Astrocyte (in vitro differentiated cells and primary cell): ENCODE measurements at places on chromosomes 4 and X. TPM values are rescaled to one million over a fixed set of nuclear protein-coding genes. Genes with fewer than 3 reads are reported as not detected.

DNA sequence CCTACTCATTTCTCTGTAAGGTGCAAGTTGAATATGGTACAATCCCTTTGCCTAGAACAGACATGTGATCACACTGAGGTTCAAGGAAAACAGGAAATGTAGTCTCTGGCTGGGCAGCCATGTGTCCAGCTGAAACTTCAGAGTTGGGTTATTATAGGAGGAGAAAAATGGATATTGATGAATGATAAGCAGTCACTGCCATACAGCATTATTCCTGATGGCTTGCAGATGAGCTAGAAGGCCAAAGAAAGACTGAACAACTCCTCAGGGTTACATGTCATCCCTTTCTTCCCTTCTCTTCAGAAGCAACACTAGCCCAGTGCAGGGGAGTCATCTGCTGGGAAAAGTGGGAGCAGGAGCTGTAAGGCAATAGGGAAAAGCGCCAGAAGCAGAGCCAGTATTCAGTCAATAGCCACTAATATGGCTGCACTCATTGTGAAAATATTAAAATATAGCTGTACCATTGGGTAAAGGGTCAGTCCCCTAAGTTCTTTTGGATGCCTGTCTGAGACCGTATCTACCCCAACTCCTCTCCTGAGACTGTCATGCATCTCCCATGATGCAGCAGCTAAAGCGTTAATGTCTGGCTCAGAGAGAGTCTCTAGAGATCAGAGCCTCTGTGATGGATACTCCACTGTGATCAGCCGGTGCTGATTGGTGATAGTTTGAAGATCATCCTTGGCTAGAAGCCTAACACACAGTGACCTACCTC lies 20.5 kb downstream of the PHOX2B start:
- H3K36me3 ChIP-seq = no peaks in the 10 kb centered on the region
- H3K27ac ChIP-seq = no peak overlapping the region
- peaks cover 14% of the 10 kb centered on the region for H3K27me3 ChIP-seq
- no peak overlapping the region for H3K4me3 ChIP-seq
- no peaks in the 10 kb centered on the region for H3K4me1 ChIP-seq

- DNase-seq = no peak
- H3K27ac ChIP-seq = no peak overlapping the region
- no peak overlapping the region for H3K4me3 ChIP-seq
- H3K4me1 ChIP-seq = no peaks in the 10 kb centered on the region
Measured at GRCh38 chr4:2713337-2713736, 42.8 kb downstream of the TNIP2 start.

DNA sequence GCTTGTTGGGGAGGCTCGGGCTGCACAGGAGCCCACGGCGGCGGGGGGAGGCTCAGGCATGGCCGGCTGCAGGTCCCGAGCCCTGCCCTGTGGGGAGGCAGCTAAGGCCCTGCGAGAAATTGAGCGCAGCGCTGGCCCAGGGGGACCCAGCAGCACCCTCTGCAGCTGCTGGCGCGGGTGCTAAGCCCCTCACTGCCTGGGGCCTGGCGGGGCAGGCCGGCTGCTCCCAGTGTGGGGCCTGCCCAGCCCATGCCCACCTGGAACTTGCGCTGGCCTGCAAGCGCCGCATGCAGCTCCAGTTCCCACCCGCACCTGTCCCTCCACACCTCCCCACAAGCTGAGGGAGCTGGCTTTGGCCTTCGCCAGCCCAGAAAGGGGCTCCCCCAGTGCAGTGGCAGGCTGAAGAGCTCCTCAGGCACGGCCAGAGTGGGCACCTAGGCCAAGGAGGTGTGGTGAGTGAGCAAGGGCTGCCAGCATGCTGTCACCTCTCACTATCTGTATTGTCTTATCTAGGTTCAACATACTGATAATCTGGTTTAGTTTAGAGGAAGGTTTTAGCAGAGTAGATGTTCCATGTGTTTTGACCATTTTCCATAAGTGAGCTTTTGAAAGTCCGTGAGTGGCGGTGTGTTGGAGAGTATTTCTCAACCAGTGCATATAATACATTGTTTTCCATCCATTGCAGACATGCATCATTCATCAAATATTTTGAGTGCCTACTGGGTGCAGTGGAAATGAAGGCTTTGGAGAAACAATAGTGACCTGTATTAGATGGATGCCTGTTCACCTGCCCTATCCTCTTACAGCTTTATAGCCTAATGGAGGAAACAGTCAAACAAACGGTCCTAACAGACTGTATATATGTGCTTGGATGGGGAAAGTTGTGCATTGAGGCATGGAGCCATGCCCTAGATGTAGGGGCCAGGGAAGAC lies 13.1 kb downstream of the PI4K2B start:
- H3K27ac ChIP-seq = no peak overlapping the region
- no peaks in the 10 kb centered on the region for H3K27me3 ChIP-seq
- H3K4me3 ChIP-seq = no peak overlapping the region
- DNase-seq = no peak
- no peaks in the 10 kb centered on the region for H3K36me3 ChIP-seq

GRCh38 chr4:15390494-15390893 lies 37.3 kb upstream of the C1QTNF7 start:
- H3K27me3 ChIP-seq = no peaks in the 10 kb centered on the region
- no peak overlapping the region for H3K27ac ChIP-seq
- H3K36me3 ChIP-seq = no peaks in the 10 kb centered on the region
- H3K4me3 ChIP-seq = no peak overlapping the region

DNA sequence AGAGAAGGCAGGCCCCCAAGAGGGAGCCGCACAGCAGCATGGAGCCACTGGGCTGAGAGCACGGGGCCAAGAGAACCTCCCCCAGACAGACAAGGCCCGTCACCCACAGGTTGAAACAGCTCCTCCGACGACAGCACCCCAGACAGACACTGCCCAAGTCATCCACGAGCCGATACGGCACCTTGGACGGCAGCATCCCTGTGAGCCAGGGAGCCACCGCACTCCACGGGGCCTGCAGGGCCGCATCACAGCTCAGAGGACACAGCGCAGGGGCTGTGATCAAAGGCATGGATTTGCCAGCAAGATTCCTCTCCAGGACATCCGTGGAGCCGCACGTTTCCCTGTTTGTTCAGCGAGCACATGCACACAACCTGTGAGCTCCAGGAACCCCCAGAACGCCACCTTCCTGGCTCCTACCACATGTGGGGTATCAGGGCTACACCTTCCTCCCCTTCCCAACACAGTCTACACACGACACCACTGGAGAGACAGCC lies 3.9 kb downstream of the CTBP1 start:
- DNase-seq = no peak
- no peak overlapping the region for H3K27ac ChIP-seq
- H3K36me3 ChIP-seq = no peaks in the 10 kb centered on the region
- peaks cover 22% of the 10 kb centered on the region for H3K4me1 ChIP-seq
- no peaks in the 10 kb centered on the region for H3K27me3 ChIP-seq

DNA sequence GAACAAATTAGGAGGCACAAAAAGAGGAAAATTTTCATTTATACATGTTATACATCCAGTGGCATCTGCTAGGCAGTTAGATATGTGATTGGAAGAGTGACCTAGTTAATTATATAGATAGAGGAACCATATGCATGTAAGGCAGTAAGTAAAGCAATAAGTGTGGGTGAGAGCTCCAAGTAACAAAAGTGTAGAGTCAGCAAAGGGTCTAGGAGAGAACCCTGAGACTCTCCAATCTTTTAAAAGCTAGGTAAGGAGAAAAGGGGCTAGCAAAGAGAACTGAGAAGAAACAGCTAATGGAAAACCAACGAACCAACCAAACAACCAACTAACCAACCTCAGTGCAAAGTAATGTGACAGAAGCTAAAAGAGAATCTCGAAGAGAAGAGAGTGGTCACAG lies 3.8 kb upstream of the CFAP299 start:
- no peaks in the 10 kb centered on the region for H3K36me3 ChIP-seq
- H3K4me3 ChIP-seq = no peak overlapping the region
- no peak for DNase-seq
- H3K4me1 ChIP-seq = peaks cover 6% of the 10 kb centered on the region

DNA sequence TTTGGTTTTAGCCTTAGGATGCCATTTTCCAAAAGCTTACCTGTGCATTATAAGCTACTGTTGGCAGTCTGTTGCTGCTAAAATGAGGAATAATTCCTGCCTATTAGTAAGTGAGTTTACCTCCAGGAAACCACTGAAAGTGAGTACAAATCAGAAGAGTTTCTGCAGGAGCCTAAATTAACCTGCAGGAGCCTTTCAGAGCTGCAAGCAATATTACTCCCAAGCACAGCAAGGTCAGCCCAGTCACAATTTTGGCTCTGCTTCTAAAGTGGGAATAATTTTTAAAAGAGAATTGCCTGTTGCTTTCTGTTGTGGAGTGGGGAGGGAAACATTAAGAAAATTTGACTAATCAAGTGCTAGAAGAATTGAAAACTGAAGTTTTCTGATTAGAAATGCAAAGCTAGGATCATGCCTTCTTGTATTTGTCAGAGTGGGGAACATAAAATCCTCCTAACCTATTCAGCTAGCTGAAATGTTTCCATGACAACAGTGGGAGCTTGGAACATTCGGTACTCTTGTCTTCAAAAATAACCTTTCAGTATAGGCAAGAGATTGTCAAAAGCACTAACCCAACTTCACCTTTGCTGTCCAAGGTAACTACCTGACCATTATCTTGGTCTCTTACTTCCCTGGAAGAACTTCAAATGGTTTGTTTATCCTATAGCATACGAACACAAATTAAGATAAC lies 193.2 kb downstream of the COMMD8 start:
- H3K27ac ChIP-seq = no peak overlapping the region
- H3K4me1 ChIP-seq = no peaks in the 10 kb centered on the region
- H3K27me3 ChIP-seq = no peaks in the 10 kb centered on the region
- H3K36me3 ChIP-seq = no peaks in the 10 kb centered on the region
- H3K4me3 ChIP-seq = no peak overlapping the region

DNA sequence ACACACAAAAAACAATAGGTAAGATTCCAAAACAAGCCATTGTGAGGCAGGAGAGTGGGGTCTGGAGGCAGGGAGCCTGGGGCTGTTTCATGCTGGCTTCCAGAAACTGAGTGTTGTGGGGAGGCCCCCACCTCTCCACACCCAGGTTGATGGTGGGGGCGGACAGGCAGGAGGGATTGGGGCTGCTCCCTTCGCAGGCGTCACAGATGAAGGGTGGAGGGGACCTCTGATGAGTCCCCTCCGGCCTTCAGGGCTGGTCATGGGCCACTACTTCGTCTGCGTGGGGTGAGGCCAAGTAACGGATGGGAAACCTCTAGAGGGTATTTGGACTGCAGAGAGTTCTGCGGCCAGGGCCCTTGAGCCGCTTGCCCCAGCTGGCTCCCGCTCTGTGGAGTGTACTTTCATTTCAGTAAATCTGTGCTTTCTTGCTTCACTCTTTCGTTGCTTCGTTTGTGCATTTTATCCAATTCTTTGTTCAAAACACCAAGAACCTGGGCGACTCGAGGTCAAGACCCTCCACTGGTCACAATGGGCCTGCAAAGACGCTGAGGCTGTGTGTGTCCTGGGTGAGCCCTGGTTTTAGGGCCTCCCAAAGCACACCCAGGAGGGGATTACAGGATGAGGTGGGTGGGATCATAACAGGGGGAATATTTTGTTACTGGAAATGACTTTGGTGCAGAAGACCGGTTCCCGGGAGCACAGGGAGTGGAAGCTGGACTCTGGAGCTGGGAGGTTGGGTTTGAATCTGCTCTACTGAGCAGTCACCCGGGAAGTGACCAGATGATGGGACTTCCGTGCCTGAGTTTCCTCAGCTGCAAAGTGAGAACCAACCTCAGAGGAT lies 83.7 kb upstream of the ADRA2C start:
- DNase-seq = no peak
- H3K4me1 ChIP-seq = no peaks in the 10 kb centered on the region
- H3K36me3 ChIP-seq = no peaks in the 10 kb centered on the region
- H3K27ac ChIP-seq = no peak overlapping the region

DNA sequence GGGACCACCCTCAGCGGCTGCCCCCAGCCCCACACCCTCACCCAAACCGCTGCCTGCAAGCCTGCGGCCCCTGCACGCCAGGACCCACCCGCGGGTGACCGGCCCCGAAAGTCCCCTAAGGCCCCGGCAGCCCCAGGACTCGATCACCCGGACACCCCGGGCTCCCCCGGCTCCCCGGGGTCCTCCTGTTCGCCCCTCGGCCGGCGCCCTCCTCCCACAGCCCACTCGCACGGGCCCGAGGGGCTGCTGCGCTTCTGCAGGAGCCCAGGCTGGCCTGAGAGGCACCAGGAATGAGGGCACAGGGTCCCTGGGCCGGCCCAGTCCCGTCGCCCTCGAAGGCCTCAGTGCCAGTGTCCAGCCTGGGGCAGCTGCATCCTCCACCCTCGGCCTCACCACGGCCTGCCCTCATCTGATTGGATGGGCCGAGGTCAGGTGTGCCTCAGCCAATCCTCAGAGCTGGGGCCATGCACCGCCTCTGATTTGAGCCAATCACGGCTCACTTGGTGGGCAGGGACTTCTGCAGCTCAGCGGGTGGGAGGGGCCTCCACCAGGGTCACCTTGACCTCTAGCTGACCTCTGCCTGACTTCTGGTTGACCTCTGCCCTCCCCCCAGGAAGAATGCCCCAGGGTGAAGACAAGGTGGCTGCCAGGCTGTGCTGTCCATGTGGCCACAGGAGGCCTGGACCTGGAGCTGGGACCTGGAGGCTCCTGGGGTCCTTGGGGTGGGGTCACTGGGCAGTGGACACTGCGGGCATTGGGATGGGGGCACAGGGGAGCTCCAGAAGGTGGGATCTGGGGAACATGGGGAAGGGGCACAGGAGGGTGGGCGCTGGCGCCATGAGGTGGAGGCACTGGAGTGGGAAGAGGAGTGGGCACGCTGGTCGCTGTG lies 97.6 kb upstream of the NKX1-1 start:
- no peak overlapping the region for H3K27ac ChIP-seq
- H3K27me3 ChIP-seq = peaks cover 9% of the 10 kb centered on the region
- H3K4me1 ChIP-seq = no peaks in the 10 kb centered on the region

DNA sequence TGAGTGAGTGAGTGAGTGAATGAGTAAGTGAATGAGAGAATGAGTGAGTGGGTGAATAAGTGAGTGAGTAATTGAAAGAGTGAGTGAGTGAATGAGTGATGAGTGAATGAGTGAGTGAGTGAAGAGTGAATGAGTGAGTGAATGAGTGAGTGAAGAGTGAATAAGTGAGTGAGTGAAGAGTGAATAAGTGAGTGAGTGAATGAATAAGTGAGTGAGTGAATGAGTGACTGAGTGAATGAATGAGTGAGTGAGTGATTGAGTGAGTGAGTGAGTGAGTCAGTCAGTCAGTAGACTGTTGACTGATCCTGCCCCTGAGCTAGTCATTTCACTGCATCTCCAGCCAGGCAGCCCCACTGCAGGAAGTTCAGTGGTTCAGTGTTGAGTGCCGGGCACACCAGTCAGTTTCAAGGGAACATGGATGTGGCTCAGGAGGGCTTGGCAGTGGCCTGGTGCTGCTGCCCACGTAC lies 228.4 kb upstream of the PSAPL1 start:
- H3K4me1 ChIP-seq = peaks cover 7% of the 10 kb centered on the region
- peaks cover 3% of the 10 kb centered on the region for H3K27me3 ChIP-seq
- H3K36me3 ChIP-seq = no peaks in the 10 kb centered on the region
- H3K27ac ChIP-seq = no peak overlapping the region

- no peaks in the 10 kb centered on the region for H3K27me3 ChIP-seq
- no peak overlapping the region for H3K4me3 ChIP-seq
- H3K4me1 ChIP-seq = no peaks in the 10 kb centered on the region
- DNase-seq = no peak
Measured at GRCh38 chrX:101484135-101484534, 1.1 kb upstream of the ARMCX4 start.

The LUZP4 gene
- not detected in 2 replicates for total RNA-seq

The HAND2 gene
- total RNA-seq = not detected in 2 replicates

The DDX53 gene
- total RNA-seq = not detected in 2 replicates

The BEX2 gene
- total RNA-seq = 10.0 and 12.6 TPM in 2 replicates

The PNMA6F gene
- total RNA-seq = not detected in 2 replicates

The PARM1 gene
- 1.2 and 2.4 TPM in 2 replicates for total RNA-seq

The CXXC4 gene
- total RNA-seq = 10.6 and 13.4 TPM in 2 replicates

The POF1B gene
- not detected in 2 replicates for total RNA-seq
